ENCODE measurements at places on chromosomes 3 and 15. TPM values are rescaled to one million over a fixed set of nuclear protein-coding genes. Genes with fewer than 3 reads are reported as not detected.
A peak's percentile ranks its signal among the peaks of the same experiment; 100 is the strongest.

DNA sequence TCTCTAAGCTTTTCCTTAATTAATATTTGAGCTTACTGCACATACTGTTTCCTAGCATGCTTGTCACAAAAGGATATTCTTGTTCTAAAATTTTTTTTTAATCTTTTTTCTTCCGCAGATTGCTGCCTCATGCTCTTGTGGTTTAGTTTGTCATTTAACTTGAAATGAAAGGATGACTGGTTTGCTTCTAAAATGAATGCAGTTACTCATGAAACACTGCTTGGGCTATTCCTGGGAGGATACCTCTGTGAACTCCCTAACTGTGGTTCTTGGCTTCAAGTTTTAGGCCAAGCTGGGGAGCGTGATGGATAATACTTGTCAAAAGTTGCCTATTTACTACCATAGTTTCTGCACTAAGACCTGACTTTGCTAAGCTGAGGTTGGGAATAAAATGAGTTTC is 64.0 kb downstream of the USP13 start:
- peak; percentile 10 for DNase-seq

ADCY5 gene
- under 0.01 TPM for total RNA-seq

DNA sequence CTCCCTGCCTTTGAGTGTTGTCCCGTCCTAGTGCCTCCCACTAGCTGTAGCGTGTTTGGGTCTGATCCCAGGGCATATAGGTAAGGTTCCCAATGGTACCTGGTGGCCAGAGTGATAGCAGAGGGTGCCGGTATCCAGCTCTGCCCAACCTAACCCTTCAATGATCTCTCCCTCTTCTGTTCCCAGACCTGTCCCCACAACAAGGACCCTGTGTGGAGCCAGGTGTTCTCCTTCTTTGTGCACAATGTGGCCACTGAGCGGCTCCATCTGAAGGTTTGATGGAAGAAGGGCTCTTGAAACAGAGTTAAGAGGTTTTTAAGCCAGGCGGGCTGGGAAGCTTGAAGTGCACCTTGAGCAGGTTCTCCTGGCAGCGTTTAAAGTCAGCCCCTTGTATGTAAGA is 35.5 kb downstream of the ESYT3 start:
- DNase-seq = no peak

CCR9 gene
- not detected for total RNA-seq

DNA sequence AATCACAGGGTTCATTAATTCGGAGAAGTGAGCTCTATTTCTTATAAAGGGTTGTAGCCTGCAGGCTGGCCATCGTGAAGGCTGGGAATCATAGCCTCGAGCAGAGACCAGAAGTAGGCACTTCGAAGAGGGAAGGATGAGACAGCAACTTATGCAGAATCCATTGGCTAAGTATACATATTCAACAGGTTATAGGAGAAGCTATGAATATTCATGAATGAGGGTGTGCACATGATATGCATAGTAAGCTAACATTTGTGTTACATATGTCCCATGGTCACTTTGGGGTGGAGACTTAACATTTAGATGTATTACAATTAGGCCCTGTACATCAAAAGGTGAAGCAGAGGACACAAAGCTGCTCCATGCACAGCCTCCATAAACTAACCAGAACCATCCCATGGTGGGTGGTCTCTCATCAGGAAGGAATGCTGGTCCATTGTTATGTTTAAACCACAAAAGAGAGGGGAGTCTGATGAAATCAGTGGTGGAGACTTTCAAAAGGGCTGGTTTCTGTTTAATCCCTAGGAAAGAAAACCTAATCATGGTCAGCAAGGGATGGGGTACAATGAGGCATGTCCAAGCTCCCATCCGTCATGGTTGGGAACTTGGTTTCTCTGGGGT is 80.8 kb upstream of the FHIT start:
- no peak for DNase-seq

GRCh38 chr15:72312605-72313447 is 7.1 kb downstream of the CELF6 start:
- DNase-seq = peak; percentile 72
